Ureter (tissue), 1 donor: ENCODE measurements at places on chromosomes 3 and 15. TPM values are rescaled to one million over a fixed set of nuclear protein-coding genes. Genes with fewer than 3 reads are reported as not detected.

The NEK10 gene
- 9.4 TPM for total RNA-seq

GRCh38 chr3:117104381-117104780 is 394.8 kb downstream of the TUSC7 start:
- DNase-seq: no peak

- no peak for DNase-seq
Measured at GRCh38 chr15:76328958-76329357, 7.6 kb upstream of the ISL2 start.

The SSUH2 gene
- 0.55 TPM for total RNA-seq

GRCh38 chr3:50008931-50009330 is 69.0 kb downstream of the RBM6 start:
- no peak for DNase-seq

The TBCCD1 gene
- 12.0 TPM for total RNA-seq

The CDHR4 gene
- total RNA-seq: 0.62 TPM
